Activated CD8-positive, alpha-beta T cell treated with anti-CD3 and anti-CD28 coated beads, Interleukin-2, amount 10 ng/mL, durations not matched to agents 7 days and 5 days (primary cell): ENCODE measurements at places on chromosomes 3 and 15. TPM values are rescaled to one million over a fixed set of nuclear protein-coding genes. Genes with fewer than 3 reads are reported as not detected.
A peak's percentile ranks its signal among the peaks of the same experiment; 100 is the strongest.

The LRRC15 gene
- not detected for total RNA-seq

The ITPKA gene
- total RNA-seq, result 0.24 TPM

The GOLGA8A gene
- total RNA-seq, result 215 TPM

The LIPH gene
- not detected for total RNA-seq

The RTP1 gene
- total RNA-seq, result not detected

The CCDC32 gene
- 24.7 TPM for total RNA-seq

The ZNF619 gene
- total RNA-seq, result 8.5 TPM

- H3K4me1 ChIP-seq, result no peaks in the 10 kb centered on the region
- no peak overlapping the region for H3K4me3 ChIP-seq
- DNase-seq, result no peak
- no peak overlapping the region for H3K27ac ChIP-seq
- H3K36me3 ChIP-seq, result no peaks in the 10 kb centered on the region
- no peaks in the 10 kb centered on the region for H3K27me3 ChIP-seq
Observed at GRCh38 chr3:174016186-174016585, 618.6 kb downstream of the NLGN1 start.

DNA sequence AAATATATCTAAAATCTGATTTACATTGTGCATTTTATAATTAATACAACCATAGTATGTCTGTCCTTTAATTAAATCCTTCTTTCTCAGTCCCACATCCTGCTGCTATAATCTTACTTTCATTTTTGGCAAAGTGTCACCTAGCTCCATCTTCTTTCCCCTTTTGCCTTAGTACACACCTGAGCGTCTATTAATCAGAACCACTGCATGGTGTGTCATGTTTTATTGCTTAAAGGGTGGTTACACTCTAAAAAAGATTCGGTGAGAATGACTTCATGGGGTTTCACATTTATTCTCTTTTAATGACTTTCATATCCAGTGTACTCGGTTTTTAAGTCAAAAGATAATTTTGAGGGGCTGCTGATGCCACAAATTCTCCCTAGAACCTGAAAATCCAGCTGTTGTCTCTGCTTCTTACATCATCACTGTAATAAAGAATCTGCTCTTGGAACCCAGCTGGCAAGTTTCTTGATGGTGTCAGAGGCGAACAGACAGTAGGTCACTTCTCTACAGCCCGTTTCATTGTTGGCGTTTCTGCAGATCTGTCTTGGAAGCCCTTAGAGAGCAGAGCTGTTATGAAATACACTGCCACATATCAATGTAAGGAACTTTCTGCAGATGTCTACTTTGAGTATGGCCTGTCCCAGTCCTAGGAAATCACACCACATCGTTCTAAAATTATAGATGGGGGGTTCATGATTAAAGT, 99.7 kb downstream of the TIGIT start:
- no peak overlapping the region for H3K4me3 ChIP-seq
- no peak for DNase-seq
- no peaks in the 10 kb centered on the region for H3K36me3 ChIP-seq
- peaks cover 24% of the 10 kb centered on the region for H3K4me1 ChIP-seq

DNA sequence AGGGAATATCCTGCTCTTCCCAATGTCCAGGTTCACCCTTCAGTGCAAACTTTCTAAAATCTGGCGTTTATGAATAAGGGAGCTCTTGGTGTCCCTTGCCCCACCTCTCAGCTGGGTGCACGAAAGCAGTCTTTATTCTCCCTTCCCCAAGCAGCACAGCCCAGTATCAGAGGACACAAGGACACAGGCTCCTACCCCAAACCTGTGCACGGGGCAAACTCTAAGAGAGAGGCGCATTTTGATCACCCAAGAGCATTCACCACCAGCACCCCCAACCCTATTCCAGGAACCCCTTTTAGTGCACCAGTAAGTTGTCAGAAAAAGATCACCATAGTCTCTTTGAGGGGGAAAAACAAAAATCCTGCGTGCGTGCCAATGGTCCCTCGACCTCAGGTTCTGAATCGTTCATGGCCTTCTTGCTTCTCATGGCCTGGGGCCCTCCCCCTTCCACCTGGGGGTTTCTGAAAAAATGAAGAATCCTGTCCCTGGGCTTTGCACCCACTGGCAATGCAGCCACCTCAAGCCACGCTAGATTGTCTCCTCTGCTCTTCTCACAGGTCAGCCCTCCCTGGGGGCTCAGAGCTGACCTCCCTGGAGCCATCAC, 78.9 kb downstream of the FAM174B start:
- H3K27ac ChIP-seq, result no peak overlapping the region
- H3K4me3 ChIP-seq, result no peak overlapping the region
- no peaks in the 10 kb centered on the region for H3K4me1 ChIP-seq
- DNase-seq, result peak; percentile 5

GRCh38 chr15:77798151-77798835, 165.6 kb upstream of the LINGO1 start:
- DNase-seq, result no peak
- H3K27ac ChIP-seq, result no peak overlapping the region
- no peak overlapping the region for H3K4me3 ChIP-seq
- peaks cover 2% of the 10 kb centered on the region for H3K27me3 ChIP-seq
- no peaks in the 10 kb centered on the region for H3K36me3 ChIP-seq
- H3K4me1 ChIP-seq, result peaks cover 2% of the 10 kb centered on the region

DNA sequence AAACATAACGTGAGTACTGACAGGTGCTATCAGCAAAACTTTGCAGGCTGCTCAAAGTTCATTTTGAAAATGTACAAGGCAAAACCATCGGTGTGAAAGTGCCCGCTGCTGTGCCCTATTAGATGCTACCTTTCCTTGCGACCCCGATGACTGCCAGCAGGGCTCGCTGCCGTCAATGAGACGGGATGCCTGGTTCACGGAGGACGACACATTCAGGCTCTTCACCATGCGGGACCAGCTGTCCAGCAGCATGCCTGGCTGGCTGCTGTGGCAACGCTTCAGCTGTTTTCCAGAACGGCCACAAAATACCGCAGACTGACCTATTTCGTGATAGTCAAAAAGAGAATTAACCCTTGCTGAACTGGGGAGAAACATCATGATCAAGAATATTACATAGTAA, 92.7 kb upstream of the OCA2 start:
- H3K4me3 ChIP-seq, result no peak overlapping the region
- peaks cover 6% of the 10 kb centered on the region for H3K4me1 ChIP-seq
- DNase-seq, result no peak
- H3K27ac ChIP-seq, result no peak overlapping the region

DNA sequence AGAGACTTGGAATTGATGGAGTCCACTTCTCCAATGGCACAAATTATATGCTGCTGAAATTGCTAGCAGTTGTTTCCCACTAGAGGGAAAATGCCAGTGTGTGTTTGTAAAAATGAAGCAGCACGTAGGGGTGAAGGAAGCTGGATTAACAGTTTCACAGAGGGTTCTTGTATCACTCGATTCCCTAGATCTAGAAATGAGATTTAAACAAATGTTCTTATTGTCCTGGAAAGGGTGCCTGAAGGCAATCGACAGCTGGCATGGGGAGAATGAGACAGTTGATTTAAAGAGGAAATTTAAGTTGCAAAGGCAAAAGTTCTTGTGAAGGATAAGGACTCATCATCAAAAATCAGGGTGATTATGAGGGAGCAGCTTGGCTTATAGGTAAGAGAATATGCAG, 234.8 kb upstream of the ARPP21 start:
- H3K4me3 ChIP-seq, result no peak overlapping the region
- H3K27ac ChIP-seq, result no peak overlapping the region
- H3K27me3 ChIP-seq, result no peaks in the 10 kb centered on the region
- no peaks in the 10 kb centered on the region for H3K36me3 ChIP-seq
- no peaks in the 10 kb centered on the region for H3K4me1 ChIP-seq

- no peak overlapping the region for H3K4me3 ChIP-seq
- no peaks in the 10 kb centered on the region for H3K27me3 ChIP-seq
- no peak overlapping the region for H3K27ac ChIP-seq
- peaks cover 48% of the 10 kb centered on the region for H3K4me1 ChIP-seq
- H3K36me3 ChIP-seq, result no peaks in the 10 kb centered on the region
Observed at GRCh38 chr15:78098131-78098755, 5.9 kb downstream of the SH2D7 start.

DNA sequence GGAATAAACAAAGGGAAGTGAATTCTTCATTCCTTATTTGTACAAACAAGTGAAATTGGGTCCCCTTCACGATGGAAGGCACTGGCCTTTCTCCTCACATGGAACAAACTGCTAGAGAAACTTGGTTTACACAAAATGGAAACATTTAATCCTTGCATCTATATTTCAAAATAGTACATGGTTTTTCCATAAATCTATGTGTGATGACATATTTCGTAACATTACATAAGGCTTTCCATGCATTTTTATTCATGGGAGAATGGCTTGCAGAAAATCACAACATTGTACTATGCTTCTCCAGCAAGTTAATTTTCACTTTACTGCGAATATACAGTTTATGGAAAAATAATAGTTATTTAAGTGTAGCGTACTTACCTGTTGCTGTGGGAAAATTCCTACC, 81.0 kb upstream of the CDIN1 start:
- no peak overlapping the region for H3K27ac ChIP-seq
- DNase-seq, result no peak
- H3K36me3 ChIP-seq, result no peaks in the 10 kb centered on the region
- no peak overlapping the region for H3K4me3 ChIP-seq
- H3K4me1 ChIP-seq, result no peaks in the 10 kb centered on the region
- peaks cover 17% of the 10 kb centered on the region for H3K27me3 ChIP-seq

GRCh38 chr15:39510001-39510701, 70.7 kb upstream of the THBS1 start:
- H3K27ac ChIP-seq, result no peak overlapping the region
- no peaks in the 10 kb centered on the region for H3K36me3 ChIP-seq
- no peak overlapping the region for H3K4me3 ChIP-seq
- DNase-seq, result no peak
- no peaks in the 10 kb centered on the region for H3K4me1 ChIP-seq

GRCh38 chr3:16944356-16944755, 59.6 kb downstream of the PLCL2 start:
- no peak for DNase-seq
- H3K4me3 ChIP-seq, result no peak overlapping the region
- no peak overlapping the region for H3K27ac ChIP-seq

GRCh38 chr3:116809208-116809607, 99.6 kb downstream of the TUSC7 start:
- H3K4me1 ChIP-seq, result no peaks in the 10 kb centered on the region
- no peak overlapping the region for H3K27ac ChIP-seq
- H3K27me3 ChIP-seq, result no peaks in the 10 kb centered on the region
- H3K4me3 ChIP-seq, result no peak overlapping the region
- H3K36me3 ChIP-seq, result no peaks in the 10 kb centered on the region

DNA sequence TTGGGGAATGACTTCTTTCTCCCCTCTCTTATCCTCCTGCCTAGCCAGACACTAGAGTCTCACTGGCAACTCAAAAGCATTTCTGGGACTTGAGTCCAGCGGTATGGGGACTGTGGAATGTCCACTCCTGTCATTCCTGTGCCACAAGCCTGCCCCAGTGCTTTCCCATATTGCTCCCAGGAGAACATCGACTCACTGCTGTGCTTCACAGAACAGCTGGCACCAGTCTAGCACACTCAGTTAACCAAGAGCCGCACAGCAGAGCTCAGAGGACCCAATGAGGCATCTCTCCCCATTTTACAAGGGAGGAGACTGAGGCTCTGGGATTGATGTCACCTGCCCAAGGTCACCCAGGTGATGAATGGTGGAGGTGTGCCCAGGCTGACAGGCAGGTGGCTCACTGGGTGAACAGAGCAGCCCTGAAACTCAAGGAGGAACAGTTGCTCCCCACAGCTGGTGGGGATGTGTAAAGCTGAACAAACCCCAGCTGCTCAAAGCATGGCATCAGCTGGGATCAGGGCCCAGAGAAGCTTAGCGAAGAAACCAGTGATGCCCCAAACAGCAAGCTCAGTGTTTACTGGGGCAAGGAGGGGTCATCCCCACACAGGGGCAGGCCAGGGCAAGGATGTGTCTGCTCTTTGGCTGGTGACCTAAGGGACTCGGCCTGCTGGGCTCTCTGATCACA, 35.4 kb upstream of the DUSP7 start:
- H3K27ac ChIP-seq, result no peak overlapping the region
- no peak overlapping the region for H3K4me3 ChIP-seq
- peaks cover 22% of the 10 kb centered on the region for H3K4me1 ChIP-seq
- peaks cover 17% of the 10 kb centered on the region for H3K36me3 ChIP-seq

GRCh38 chr3:108153451-108153981, 62.7 kb upstream of the CD47 start:
- H3K4me1 ChIP-seq, result peaks cover 8% of the 10 kb centered on the region
- H3K27ac ChIP-seq, result no peak overlapping the region
- no peaks in the 10 kb centered on the region for H3K27me3 ChIP-seq
- no peak overlapping the region for H3K4me3 ChIP-seq
- H3K36me3 ChIP-seq, result no peaks in the 10 kb centered on the region
- peak; percentile 79 for DNase-seq

- no peak for DNase-seq
- no peaks in the 10 kb centered on the region for H3K4me1 ChIP-seq
- H3K4me3 ChIP-seq, result no peak overlapping the region
- H3K27me3 ChIP-seq, result no peaks in the 10 kb centered on the region
- H3K27ac ChIP-seq, result no peak overlapping the region
Observed at GRCh38 chr15:33860754-33861153, 107.5 kb upstream of the CHRM5 start.

DNA sequence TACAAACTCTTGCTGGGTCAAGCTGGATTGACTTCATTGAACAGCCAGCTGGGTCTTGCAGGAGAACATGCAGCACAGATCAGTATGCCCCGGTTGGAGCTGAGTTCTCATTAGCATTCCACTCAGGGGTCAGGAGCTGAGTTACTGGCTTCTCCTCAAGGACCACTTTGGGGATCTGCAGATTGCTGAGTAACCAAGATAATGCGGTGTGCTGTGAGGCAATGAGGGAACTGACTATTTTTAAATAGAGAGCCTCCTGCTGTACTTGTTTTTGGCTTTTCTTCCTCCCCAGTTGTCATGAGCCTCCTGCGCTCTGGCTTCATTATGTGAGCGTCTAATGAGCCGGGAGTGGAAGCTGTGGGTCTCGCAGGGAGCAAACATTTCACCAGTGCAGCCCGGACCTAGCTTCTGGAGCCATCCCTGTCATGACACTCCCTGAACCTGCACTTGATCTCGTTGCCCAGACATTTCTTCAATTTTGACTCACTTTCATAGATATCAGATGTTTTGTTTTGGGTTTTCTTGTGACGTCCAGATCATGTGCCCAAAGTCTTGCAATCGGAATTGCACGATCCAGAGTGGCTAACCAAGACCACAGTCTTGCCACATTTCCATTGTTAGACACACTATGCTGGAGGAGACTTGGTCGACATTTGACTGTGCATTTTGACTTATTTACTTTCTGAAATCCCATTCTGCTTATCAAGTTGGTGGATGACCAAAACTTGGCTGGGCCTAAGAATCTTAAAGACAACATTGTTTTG, 327.2 kb downstream of the LRTM1 start:
- no peaks in the 10 kb centered on the region for H3K4me1 ChIP-seq
- H3K27me3 ChIP-seq, result no peaks in the 10 kb centered on the region
- DNase-seq, result no peak
- no peak overlapping the region for H3K27ac ChIP-seq
- H3K36me3 ChIP-seq, result no peaks in the 10 kb centered on the region

GRCh38 chr15:88447741-88448140, 19.4 kb downstream of the MRPL46 start:
- peaks cover 5% of the 10 kb centered on the region for H3K27me3 ChIP-seq
- peak; percentile 4 for DNase-seq

- no peaks in the 10 kb centered on the region for H3K27me3 ChIP-seq
- no peak for DNase-seq
- no peaks in the 10 kb centered on the region for H3K36me3 ChIP-seq
- H3K4me1 ChIP-seq, result no peaks in the 10 kb centered on the region
- H3K4me3 ChIP-seq, result no peak overlapping the region
Observed at GRCh38 chr3:155242342-155242741, 51.1 kb downstream of the STRIT1 start.
